Activated CD8-positive, alpha-beta memory T cell treated with anti-CD3 and anti-CD28 coated beads for 36 hours (primary cell): ENCODE measurements at places on chromosomes 2 and 18. TPM values are rescaled to one million over a fixed set of nuclear protein-coding genes. Genes with fewer than 3 reads are reported as not detected.

Gene IL1RN
- 0.91 TPM for total RNA-seq

Gene CD207
- not detected for total RNA-seq

Gene DNAH6
- total RNA-seq, result 0.06 TPM

Gene BOLL
- not detected for total RNA-seq

Gene WDR7
- total RNA-seq, result 14.8 TPM

Gene EVA1A
- not detected for total RNA-seq

Gene LINC00305
- total RNA-seq, result not detected

Gene ACVR1C
- 0.44 TPM for total RNA-seq

Gene HRH4
- not detected for total RNA-seq

Gene GPR39
- not detected for total RNA-seq

Gene CHRNA1
- not detected for total RNA-seq

Gene CCDC148
- not detected for total RNA-seq
